Natural killer cell (primary cell): ENCODE measurements at places on chromosomes 13 and 19. TPM values are rescaled to one million over a fixed set of nuclear protein-coding genes. Genes with fewer than 3 reads are reported as not detected.

The DZIP1 gene
- not detected for total RNA-seq

The JUND gene
- 2,122 TPM for total RNA-seq

The CCNA1 gene
- total RNA-seq, result 0.20 TPM

The RNF113B gene
- total RNA-seq, result not detected

The ZNF560 gene
- not detected for total RNA-seq

The CASP14 gene
- total RNA-seq, result not detected

The F2RL3 gene
- 0.28 TPM for total RNA-seq

The TPTE2 gene
- total RNA-seq, result 0.41 TPM

The ARHGEF18 gene
- 54.1 TPM for total RNA-seq

The CCDC122 gene
- total RNA-seq, result 1.6 TPM

The SCAF1 gene
- 38.9 TPM for total RNA-seq

The SLITRK1 gene
- not detected for total RNA-seq

The TTC9B gene
- total RNA-seq, result not detected

The TTYH1 gene
- total RNA-seq, result 0.84 TPM

The TJP3 gene
- total RNA-seq, result 1.1 TPM

The ICAM5 gene
- total RNA-seq, result 1.1 TPM

The CACNG6 gene
- total RNA-seq, result 11.5 TPM

The MAST1 gene
- 0.88 TPM for total RNA-seq

The ACP5 gene
- 14.9 TPM for total RNA-seq

The BCL2L12 gene
- 34.6 TPM for total RNA-seq

The MYADM gene
- 658 TPM for total RNA-seq

The BORA gene
- 4.9 TPM for total RNA-seq

The SPACA4 gene
- total RNA-seq, result not detected

The FPR3 gene
- total RNA-seq, result not detected

The WDR87 gene
- not detected for total RNA-seq

The PRX gene
- 3.8 TPM for total RNA-seq

The FFAR1 gene
- 0.30 TPM for total RNA-seq

The ZNF304 gene
- total RNA-seq, result 6.6 TPM

The CAPN12 gene
- 26.7 TPM for total RNA-seq

The KLF5 gene
- total RNA-seq, result 1.2 TPM

The B3GNT3 gene
- not detected for total RNA-seq
